ENCODE measurements at places on chromosomes 5 and 9. TPM values are rescaled to one million over a fixed set of nuclear protein-coding genes. Genes with fewer than 3 reads are reported as not detected.

The PCDHGC4 gene
- 0.26 TPM for total RNA-seq

The LCN9 gene
- total RNA-seq = not detected

The SOX30 gene
- total RNA-seq = not detected

The RLN2 gene
- not detected for total RNA-seq

The ZNG1A gene
- total RNA-seq = 19.9 TPM

The PCDHGA10 gene
- total RNA-seq = 6.9 TPM

The PCDHGB7 gene
- 12.5 TPM for total RNA-seq

The ORM1 gene
- not detected for total RNA-seq

The ZNF618 gene
- 5.0 TPM for total RNA-seq

The ATP6V1G1 gene
- total RNA-seq = 108 TPM

The CYLC2 gene
- not detected for total RNA-seq

The SHROOM1 gene
- 2.6 TPM for total RNA-seq

The SHISAL2B gene
- not detected for total RNA-seq

The WASHC1 gene
- total RNA-seq = 3.6 TPM

The IRX2 gene
- total RNA-seq = 7.2 TPM
